ENCODE measurements at places on chromosomes 13 and 19. TPM values are rescaled to one million over a fixed set of nuclear protein-coding genes. Genes with fewer than 3 reads are reported as not detected.

IFNL1 gene
- total RNA-seq = not detected

ZGLP1 gene
- 3.4 TPM for total RNA-seq

KLF2 gene
- total RNA-seq = 96.0 TPM

SPRED3 gene
- 1.3 TPM for total RNA-seq

FGF22 gene
- not detected for total RNA-seq

APOC1 gene
- not detected for total RNA-seq

ZNF433 gene
- 0.60 TPM for total RNA-seq

IL17D gene
- total RNA-seq = 0.13 TPM

TPRX1 gene
- total RNA-seq = not detected

ATP7B gene
- total RNA-seq = 0.37 TPM

C3 gene
- 0.52 TPM for total RNA-seq

ZNF836 gene
- 18.7 TPM for total RNA-seq

SHISA7 gene
- total RNA-seq = not detected

OR7D2 gene
- not detected for total RNA-seq

BRCA2 gene
- total RNA-seq = 28.4 TPM

CFAP97D2 gene
- total RNA-seq = not detected

C19orf18 gene
- total RNA-seq = 0.42 TPM

ZNF577 gene
- 7.6 TPM for total RNA-seq

RAB4B gene
- total RNA-seq = 50.2 TPM

KIR2DL1 gene
- total RNA-seq = not detected

RNASEH2A gene
- total RNA-seq = 49.2 TPM

SWSAP1 gene
- total RNA-seq = 3.1 TPM

All from activated CD8-positive, alpha-beta T cell treated with anti-CD3 and anti-CD28 coated beads, Interleukin-2, amount 10 ng/mL, durations not matched to agents 7 days and 5 days (primary cell).